ENCODE measurements at places on chromosomes 7 and 10. TPM values are rescaled to one million over a fixed set of nuclear protein-coding genes. Genes with fewer than 3 reads are reported as not detected.

- no peak overlapping the region for H3K27ac ChIP-seq
- no peaks in the 10 kb centered on the region for H3K27me3 ChIP-seq
- H3K36me3 ChIP-seq, result no peaks in the 10 kb centered on the region
- peaks cover 21% of the 10 kb centered on the region for H3K4me1 ChIP-seq
- no peak overlapping the region for H3K4me3 ChIP-seq
- DNase-seq, result no peak
Observed at GRCh38 chr7:75962607-75963380, 31.6 kb downstream of the TMEM120A start.

GRCh38 chr7:4894482-4894881 lies 11.0 kb upstream of the RADIL start:
- no peak for DNase-seq
- H3K36me3 ChIP-seq, result no peaks in the 10 kb centered on the region
- no peaks in the 10 kb centered on the region for H3K4me1 ChIP-seq
- no peak overlapping the region for H3K27ac ChIP-seq
- no peak overlapping the region for H3K4me3 ChIP-seq
- H3K27me3 ChIP-seq, result peaks cover 82% of the 10 kb centered on the region

DNA sequence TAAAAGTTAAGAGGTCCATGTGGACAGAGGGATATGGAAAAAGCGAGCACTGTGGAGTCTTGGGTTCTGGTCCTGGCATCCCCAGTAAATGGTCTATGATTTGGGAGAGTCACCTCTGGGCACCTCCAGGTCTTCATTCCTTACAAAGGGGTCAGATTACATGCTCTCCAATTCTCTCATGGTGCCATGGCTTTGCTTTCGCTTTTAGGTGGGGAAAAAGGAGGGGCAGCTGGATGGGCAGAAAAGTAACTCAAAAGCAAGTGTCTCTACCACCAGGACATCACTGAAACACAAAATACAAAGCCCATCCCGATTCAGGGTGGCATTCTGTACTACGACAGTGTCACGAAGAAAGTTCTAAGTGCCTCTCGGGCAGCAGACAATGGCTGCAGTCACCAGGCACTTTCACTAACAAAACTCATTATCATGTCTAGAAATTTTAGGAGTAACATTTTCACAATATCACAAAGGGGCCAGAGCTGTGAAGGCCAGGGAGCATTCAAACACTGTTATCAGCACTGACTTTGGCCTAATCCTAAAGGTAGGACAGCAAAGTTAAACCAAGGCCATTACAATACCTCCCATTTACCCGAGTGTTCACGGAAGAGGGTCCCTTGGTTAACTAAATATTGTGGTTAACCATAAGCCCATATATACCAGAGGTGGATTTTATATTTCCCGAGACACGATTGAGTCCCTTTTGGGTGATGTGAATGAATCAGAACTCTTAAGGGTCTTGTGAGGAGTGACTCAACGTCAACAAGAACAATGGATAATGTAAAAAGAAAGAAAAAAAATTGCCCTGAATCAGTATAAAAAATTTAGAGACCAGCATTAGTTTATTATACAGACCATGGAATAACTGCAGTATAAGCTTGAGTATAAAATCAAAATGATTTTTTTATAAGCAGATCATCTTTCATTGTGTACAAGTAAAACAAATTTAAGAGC lies 2.5 kb downstream of the PSAP start:
- H3K27ac ChIP-seq, result no peak overlapping the region
- no peak for DNase-seq
- peak overlapping the region; percentile 87 for H3K4me3 ChIP-seq
- peaks cover 4% of the 10 kb centered on the region for H3K36me3 ChIP-seq

DNA sequence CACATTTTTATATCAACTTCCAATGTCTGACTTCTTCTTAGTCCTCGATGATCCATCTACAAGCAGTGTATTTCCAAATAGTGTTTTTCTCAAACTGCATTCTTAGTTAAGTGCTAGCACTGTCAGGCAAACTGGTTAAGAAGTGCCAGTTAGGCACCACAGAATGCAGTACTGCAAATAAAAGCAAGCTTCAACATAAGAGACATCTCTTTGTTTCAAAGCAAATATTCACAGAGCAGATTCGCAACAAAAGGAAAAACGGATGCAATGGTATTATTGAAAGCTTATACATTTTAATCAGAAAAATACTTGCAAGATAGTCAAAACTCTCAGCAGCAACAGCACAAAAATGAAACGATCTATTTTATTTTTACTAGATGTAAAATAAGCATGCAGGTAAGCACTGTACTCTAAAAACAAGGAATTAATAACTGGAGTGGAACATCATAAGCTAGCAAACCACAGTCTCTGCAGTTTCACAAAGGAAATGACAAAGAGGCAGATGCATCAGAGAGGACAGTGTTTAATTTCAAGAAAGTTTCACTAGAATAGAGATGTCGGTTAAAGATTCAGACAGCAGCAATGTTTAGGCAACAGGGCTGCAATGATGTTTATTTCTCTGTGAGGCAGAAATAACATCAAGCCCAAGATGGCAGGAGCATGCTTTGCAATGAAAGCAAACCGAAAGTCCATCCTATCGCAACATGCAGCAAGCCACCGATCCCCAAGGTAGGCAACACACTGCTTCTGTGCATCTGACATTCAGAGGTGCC lies 82.0 kb downstream of the FGFR2 start:
- no peak overlapping the region for H3K27ac ChIP-seq
- no peak for DNase-seq
- no peak overlapping the region for H3K4me3 ChIP-seq
- peaks cover 68% of the 10 kb centered on the region for H3K27me3 ChIP-seq
- no peaks in the 10 kb centered on the region for H3K36me3 ChIP-seq
- H3K4me1 ChIP-seq, result no peaks in the 10 kb centered on the region

DNA sequence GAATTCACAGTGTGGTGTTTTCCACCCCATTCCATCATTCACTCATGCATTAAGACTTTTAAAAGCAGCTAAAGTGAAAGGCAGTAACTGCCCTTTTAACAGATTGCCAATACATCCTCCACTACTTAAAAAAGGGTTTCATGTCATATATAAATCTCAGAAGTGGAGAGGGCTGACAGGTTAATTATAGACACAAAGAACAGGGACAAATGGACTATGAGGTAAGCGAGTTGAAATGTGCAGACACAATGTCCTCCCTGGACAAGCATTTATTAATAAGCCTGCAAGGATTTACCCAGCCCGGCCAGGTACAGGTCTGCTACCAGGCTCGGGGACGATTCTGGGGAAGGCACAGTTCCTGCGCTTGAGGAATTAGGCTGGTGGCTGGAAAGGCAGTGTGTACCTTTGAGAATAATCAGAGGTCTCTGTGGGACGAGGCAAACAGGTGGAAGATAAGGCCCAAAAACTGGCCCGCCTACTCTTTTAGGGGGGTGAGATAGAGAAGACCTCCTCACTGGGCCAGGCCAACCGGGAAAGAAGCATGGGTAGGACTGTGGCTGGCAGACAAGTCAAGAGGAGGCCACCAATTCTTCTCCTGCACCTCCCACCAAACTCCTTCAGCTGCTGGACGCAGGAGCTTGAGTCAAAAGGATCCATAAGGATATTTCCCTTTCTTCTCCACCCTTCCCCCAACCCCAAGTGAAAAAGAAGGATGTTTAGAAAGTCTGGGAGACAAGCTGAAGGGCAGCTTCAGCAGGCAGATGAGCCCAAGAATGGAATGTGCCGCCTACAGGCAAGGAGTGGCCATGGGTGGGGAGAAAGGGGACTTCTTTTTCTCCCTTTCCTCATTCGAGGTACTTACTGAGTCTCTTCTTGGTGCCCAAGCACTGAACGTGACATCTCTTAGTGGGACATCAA lies 1.5 kb downstream of the PDLIM1 start:
- peak overlapping the region; percentile 59 for H3K4me3 ChIP-seq
- no peaks in the 10 kb centered on the region for H3K27me3 ChIP-seq
- peak overlapping the region; percentile 0 for H3K27ac ChIP-seq
- DNase-seq, result peak; percentile 47
- H3K36me3 ChIP-seq, result no peaks in the 10 kb centered on the region

DNA sequence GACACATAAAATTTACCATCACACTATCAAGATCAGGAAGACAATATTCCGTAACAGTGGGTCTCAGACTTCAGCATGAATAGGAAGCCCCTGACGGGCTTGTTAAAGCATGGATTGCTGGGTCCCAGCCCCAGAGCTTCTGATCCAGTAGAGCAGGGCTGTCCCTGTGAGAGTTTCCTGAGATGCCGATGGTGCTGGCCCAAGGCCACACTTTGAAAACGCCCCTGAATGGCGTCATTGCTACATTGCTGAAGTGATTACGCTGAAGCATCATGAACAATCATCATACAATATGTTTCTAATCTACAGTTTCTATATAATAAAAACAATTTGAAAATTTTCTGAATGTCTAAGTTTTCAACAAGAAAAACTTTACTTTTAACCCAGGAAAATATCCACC lies 38.0 kb upstream of the TMEM72 start:
- no peak overlapping the region for H3K4me3 ChIP-seq
- H3K27me3 ChIP-seq, result peaks cover 42% of the 10 kb centered on the region
- H3K4me1 ChIP-seq, result no peaks in the 10 kb centered on the region
- no peak for DNase-seq
- H3K36me3 ChIP-seq, result no peaks in the 10 kb centered on the region

DNA sequence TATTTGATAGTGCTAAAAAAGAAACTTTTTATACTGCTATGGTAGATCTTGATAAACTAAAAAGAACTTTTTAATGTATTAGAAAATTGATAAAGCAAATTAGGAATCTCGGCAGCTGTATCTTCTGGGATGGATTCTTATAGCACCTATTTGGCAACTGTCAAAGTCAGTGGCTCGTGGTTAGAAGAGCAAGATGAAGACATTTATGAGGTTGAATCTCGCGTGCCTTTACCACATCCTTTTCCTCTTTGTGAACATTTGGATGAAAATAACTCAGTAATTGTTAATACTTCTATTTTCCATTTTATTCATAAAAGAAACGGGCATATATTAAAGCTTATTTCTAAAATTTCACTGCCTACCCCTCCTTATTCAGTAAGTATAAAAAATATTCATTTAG lies 76.2 kb downstream of the CYP51A1 start:
- no peak overlapping the region for H3K4me3 ChIP-seq
- peaks cover 22% of the 10 kb centered on the region for H3K4me1 ChIP-seq
- 0 out of 2 replicates have a peak, but pooled peaks cover 4% of the 10 kb centered on the region for H3K36me3 ChIP-seq
- DNase-seq, result no peak
- H3K27ac ChIP-seq, result no peak overlapping the region

DNA sequence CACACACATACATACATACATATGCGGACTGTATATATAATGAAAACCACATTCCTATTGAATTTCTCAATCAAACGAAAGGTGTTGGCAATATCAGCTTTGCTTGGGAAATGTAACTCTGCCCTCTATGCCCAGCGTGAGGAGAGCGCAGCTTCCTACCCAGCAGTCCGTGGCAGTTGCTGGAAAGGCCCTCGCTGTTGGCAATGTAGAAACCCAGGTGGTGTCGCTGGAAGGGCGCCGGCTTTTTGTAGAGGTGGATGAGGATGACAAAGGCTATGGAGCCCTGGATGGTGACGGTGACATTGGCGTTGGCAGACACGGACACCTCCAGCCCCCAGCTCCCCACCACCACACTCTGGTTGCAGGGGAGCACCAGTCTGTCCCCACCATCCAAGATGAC lies 100.9 kb downstream of the ITIH5 start:
- no peak for DNase-seq
- no peak overlapping the region for H3K4me3 ChIP-seq
- H3K27ac ChIP-seq, result no peak overlapping the region
- peaks cover 21% of the 10 kb centered on the region for H3K27me3 ChIP-seq

DNA sequence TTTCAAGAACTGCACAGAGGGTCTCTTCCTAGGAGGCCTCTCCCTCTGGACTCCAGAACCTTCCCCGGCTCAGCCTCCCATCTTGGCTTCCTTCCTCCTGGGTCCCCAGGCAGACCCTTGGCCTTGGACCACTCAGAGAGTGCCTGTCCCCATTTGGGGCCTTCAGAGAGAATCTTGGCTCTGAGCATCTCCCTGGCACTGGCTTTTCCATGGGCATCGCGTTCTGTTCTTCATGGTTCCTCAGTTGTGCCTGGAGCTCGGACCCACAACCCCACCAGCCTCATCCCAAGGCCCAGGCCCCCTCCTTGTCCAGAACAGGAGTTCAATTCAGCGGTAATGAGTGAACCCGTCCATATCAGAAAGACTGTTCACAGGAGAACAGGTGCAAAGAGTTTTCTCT lies 73.4 kb downstream of the VIPR2 start:
- H3K27me3 ChIP-seq, result peaks cover 100% of the 10 kb centered on the region
- DNase-seq, result no peak
- no peak overlapping the region for H3K4me3 ChIP-seq
- H3K27ac ChIP-seq, result no peak overlapping the region

DNA sequence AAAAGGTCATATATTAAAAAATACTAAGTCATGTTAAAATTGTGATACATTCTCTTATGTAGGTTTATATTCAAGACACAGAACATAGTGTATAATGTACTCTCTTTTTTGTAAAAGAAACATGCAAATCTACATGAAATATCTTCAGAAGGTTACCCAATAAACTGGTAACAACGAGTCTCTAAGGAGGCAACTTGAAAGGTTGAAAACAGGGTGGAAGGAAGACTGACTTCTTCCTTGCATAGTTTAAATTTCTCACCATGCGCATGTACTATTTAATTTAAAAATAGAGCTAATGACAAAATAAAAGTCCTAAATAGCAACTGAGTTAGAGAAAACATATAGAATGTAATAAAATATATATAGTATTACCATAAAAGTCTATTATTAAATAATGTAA lies 132.5 kb downstream of the NT5C2 start:
- no peak overlapping the region for H3K27ac ChIP-seq
- no peak for DNase-seq

DNA sequence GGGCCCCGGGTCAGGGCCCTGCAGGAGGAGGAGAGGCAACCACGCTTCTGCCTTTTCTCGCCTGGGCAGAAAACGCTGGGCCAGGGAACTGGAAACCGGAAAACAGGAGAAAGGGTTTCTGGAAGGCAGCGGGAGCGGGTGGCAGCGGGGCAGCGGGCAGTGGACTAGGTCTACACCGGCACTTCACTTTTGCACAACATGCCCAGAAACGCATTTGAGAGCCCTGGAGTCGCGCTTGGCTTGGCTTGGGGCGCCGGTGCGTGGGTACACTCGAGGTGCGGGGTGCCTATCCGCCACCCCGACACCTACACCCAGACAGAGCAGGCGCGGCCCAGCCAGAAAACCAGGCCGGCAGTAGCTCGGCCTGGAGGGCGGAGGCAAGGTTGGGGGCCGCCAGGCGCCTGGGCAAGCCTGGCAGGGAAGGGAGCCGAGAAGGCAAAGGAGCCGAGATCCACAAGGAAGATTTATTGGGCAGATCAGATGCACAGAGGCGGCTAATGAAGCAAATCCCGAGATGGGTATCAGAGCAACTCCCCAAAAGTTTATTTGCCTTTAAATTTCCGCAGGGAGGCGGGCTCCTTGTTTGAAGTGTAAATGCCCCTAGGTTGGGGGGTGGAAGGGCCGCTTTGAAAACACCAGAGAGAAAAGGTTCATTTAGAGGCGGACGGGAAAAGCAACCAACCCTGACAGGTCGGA lies 3.2 kb upstream of the PAX2 start:
- H3K36me3 ChIP-seq, result no peaks in the 10 kb centered on the region
- peaks cover 79% of the 10 kb centered on the region for H3K27me3 ChIP-seq
- no peak overlapping the region for H3K27ac ChIP-seq
- no peak for DNase-seq
- H3K4me3 ChIP-seq, result no peak overlapping the region

GRCh38 chr10:90849956-90850749 lies 7.7 kb downstream of the HTR7 start:
- no peaks in the 10 kb centered on the region for H3K4me1 ChIP-seq
- no peak overlapping the region for H3K4me3 ChIP-seq
- DNase-seq, result no peak
- no peaks in the 10 kb centered on the region for H3K27me3 ChIP-seq

SND1 gene
- 273 TPM for total RNA-seq

MRLN gene
- not detected for total RNA-seq

PDZD7 gene
- 2.8 TPM for total RNA-seq

WEE2 gene
- not detected for total RNA-seq

DKK1 gene
- 75.2 TPM for total RNA-seq

ARL5B gene
- 11.1 TPM for total RNA-seq

PAX4 gene
- total RNA-seq, result not detected

HOXA4 gene
- total RNA-seq, result not detected
